Esophagus muscularis mucosa (tissue), 4 donors: ENCODE measurements at places on chromosomes 3 and 15. TPM values are rescaled to one million over a fixed set of nuclear protein-coding genes. Genes with fewer than 3 reads are reported as not detected.

DNA sequence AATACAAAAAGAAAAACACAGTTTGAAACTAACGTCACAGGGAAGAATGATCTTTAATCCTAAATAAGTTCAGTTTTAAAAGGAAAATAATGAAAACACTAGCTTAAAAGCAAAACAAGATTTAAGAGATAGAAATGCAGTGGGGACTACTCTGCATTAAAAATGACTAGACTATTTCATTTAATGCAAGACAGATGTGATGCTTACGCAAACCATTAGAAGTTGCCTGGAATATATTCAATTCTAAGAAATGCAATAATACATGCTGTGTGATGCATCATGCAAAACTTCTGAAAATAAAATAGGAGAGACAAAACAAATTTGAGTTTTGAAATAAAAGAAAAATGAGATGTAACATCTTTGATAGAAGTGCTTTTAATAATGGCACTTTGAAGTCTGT lies 97.6 kb upstream of the STRIT1 start:
- H3K4me3 ChIP-seq = no peak overlapping the region
- H3K27ac ChIP-seq = no peak overlapping the region
- peaks cover 13% of the 10 kb centered on the region for H3K4me1 ChIP-seq
- no peak for DNase-seq
- H3K27me3 ChIP-seq = no peaks in the 10 kb centered on the region
- no peaks in the 10 kb centered on the region for H3K36me3 ChIP-seq

Gene GPR149
- total RNA-seq = not detected

DNA sequence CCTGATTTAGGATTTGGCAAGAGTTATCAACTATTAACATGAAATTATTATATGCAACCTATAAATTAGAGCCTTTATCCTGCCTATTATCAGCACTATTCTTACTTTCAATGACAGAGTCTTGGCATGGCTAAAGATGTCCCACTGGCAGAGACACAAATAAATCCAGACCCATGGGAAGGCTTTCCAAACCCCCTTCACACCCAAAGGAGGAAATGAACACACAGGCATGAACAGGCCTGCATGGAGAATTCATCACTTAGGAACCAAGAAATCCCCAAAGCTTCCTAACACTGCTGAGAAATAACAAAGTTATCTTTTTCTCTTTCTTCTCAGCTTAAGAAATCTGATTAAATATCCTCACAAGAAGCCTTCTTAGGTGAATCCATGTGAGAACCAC lies 213.9 kb downstream of the OCA2 start:
- H3K4me1 ChIP-seq = no peaks in the 10 kb centered on the region
- no peaks in the 10 kb centered on the region for H3K36me3 ChIP-seq
- H3K27me3 ChIP-seq = no peaks in the 10 kb centered on the region
- no peak overlapping the region for H3K27ac ChIP-seq
- H3K4me3 ChIP-seq = no peak overlapping the region

Gene WDR93
- not detected for total RNA-seq

GRCh38 chr3:52880047-52880446 lies 17.3 kb downstream of the STIMATE start:
- H3K4me1 ChIP-seq = peaks cover 23% of the 10 kb centered on the region
- DNase-seq = no peak
- no peak overlapping the region for H3K27ac ChIP-seq
- no peaks in the 10 kb centered on the region for H3K36me3 ChIP-seq
- no peaks in the 10 kb centered on the region for H3K27me3 ChIP-seq
- H3K4me3 ChIP-seq = no peak overlapping the region
